Transverse colon (tissue), 4 donors: ENCODE measurements at places on chromosomes 13 and 19. TPM values are rescaled to one million over a fixed set of nuclear protein-coding genes. Genes with fewer than 3 reads are reported as not detected.

DNA sequence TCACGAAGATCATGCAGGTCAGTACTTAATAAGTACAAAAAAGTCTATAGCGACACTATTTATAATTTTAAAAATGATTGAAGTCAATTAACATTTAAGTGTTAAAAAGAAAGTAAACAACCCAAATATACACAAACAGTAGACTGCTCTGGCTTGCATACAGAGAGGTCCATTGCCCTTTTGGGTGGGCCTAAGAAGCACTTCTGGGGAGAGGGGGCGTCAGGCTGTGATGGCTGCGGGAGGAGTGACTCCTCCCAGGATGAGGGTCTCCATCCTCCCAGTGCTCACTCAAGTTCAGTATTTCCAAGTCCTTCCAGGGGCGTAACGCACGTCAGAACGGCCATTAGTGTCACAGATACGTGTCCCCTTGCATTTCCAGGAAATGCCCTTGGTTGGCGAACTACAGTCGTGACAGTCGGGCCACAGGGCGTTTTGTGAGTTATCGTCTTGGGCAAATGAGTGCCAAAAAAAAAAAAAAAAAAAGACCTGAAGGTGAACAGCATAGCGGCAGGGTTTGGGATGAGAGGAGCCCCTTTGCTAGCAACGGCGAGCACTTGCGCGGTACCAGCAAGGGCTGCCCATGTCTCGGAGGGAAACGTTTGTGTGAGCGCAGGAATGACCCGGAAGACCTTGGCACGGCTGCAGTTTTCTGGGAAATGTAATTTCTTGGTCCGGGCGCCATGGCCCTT is at the start of gene SCGB2B2:
TSS of gene SCGB2B2 (minus strand) at position 463 of the 689 bp plus-strand sequence. CDS start 82,596 bp downstream, outside the sequence.
- peak within 1 kb of the TSS; percentile 97 for H3K27ac ChIP-seq
- peak within 1 kb of the TSS; percentile 63 for H3K4me3 ChIP-seq

Gene STOML3
- total RNA-seq = not detected

DNA sequence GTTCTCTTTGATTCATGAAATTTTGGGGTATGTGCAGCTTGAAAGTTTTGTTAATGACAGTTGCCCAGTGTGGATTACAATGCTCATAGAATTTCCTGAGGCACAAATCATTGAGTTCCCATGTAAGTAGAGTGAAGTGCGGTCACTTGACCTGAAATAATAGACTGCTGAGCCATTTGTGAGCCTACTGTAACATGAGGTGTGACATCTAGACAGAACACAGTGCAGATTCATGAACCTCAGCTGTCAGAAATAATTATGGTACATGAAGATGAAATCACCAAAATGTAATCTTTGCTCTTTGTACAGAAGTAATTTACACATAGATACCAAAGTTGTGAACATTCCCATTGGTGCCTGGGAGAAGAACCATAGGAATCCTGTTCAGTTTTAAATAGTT is 84.6 kb downstream of the DHRS12 start:
- H3K4me1 ChIP-seq = no peaks in the 10 kb centered on the region
- no peaks in the 10 kb centered on the region for H3K36me3 ChIP-seq
- no peak overlapping the region for H3K4me3 ChIP-seq
- H3K27ac ChIP-seq = no peak overlapping the region
- DNase-seq = no peak

DNA sequence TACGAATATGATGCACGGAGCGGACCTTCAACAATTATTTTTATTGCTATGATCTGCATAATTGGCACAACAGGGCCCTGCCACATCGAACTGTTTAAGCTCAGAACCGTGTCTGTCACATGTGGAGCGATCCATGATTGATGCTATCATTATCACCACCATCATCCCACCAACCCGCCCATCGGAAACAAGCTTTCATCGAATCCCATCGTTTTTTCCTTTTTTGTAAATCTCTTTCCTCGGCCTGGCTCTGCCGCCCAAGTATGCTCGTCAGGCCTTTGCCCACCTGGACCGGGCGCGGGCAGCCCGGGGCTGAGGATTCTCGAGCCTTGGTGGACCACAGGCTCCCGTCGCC is 533 bp upstream of the DCAF15 start:
- H3K4me1 ChIP-seq = peaks cover 11% of the 10 kb centered on the region
- H3K27me3 ChIP-seq = no peaks in the 10 kb centered on the region
- H3K4me3 ChIP-seq = no peak overlapping the region
- no peak for DNase-seq
- peak overlapping the region; percentile 27 for H3K27ac ChIP-seq

DNA sequence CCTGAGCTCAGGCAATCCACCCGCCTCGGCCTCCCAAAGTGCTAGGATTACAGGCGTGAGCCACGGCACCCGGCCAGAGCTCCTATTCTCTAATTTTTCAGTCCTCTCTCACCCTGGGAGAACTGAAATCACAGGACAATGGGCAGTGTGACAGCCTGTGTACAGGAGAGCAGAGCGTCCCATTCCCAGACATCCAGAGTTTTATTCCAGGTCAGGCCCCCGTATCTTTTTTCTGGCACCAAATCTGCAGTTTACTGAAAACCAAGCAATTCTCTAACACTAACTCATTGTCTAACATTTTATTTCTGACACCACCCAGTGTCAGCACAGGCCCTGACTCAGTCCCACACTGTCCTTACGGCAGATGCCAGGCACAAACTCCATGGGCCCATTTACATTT is 6.7 kb downstream of the ZNF708 start:
- H3K4me3 ChIP-seq = no peak overlapping the region
- no peaks in the 10 kb centered on the region for H3K27me3 ChIP-seq
- DNase-seq = no peak
- no peaks in the 10 kb centered on the region for H3K36me3 ChIP-seq
- peaks cover 3% of the 10 kb centered on the region for H3K4me1 ChIP-seq
- H3K27ac ChIP-seq = no peak overlapping the region

DNA sequence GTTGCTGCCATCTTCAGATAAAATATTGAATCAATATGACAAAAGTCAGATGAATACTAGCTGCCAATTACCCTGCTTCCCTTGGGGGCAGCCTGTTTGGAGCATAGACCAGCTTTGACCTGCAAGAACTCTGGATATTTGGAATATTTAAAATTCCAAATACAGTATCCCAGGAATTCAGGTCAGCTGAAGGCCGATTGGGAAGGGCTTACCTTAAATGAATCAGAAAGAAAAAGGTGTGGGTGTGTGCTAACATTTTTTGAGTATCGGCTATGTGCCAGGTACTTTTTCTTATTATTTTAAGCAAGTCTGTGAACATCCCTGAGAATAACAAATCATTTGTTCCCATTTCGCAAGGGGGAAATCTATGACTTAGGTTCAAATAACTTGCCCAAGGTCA is 1.8 kb upstream of the RUBCNL start:
- H3K36me3 ChIP-seq = no peaks in the 10 kb centered on the region
- H3K27ac ChIP-seq = peak overlapping the region; percentile 83
- peaks cover 56% of the 10 kb centered on the region for H3K4me1 ChIP-seq
- no peak overlapping the region for H3K4me3 ChIP-seq

DNA sequence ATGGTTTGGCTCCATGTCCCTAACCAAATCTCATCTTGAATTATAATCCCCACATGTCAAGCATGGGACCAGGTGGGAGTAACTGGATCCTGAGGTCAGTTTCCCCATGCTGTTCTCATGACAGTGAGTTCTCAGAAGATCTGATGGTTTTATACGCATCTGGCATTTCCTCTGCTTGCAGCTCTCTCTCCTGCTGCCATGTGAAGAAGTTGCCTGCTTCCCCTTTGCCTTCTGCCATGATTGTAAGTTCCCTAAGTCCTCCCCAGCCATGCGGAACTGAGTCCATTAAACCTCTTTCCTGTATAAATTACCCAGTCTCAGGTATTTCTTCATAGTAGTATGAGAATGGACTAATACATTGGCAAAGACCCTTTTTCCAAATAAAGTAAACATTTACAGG is 96.8 kb downstream of the TSHZ3 start:
- H3K27me3 ChIP-seq = no peaks in the 10 kb centered on the region
- H3K4me3 ChIP-seq = no peak overlapping the region
- no peak for DNase-seq
- H3K4me1 ChIP-seq = no peaks in the 10 kb centered on the region

GRCh38 chr13:97856304-97856675 is 97.2 kb upstream of the IPO5 start:
- no peak overlapping the region for H3K4me3 ChIP-seq
- no peak overlapping the region for H3K27ac ChIP-seq
- no peaks in the 10 kb centered on the region for H3K27me3 ChIP-seq
- DNase-seq = no peak
- H3K4me1 ChIP-seq = peaks cover 5% of the 10 kb centered on the region

Gene KLK12
- not detected for total RNA-seq

DNA sequence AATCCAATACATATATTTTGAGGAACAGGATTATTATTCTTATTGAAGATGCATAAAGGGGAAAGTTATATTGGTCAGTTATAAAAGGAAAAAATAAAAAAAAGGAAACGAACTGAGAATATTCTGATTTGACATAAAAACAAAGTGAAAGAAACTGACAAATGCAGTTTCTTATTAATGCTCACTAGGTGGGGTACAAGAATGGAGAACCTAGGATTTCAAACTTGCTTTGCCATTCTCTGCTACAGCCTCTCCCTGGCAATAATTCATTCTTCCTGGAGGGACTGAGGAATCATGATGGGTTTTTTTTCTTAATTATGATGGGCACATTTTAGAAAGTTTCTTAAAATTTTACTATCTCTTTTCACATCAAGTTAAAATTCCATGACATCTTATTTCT is 154.9 kb downstream of the PCDH9 start:
- no peak for DNase-seq
- no peak overlapping the region for H3K27ac ChIP-seq
- H3K4me1 ChIP-seq = no peaks in the 10 kb centered on the region
- H3K36me3 ChIP-seq = no peaks in the 10 kb centered on the region

Gene SYNGR4
- total RNA-seq = not detected

Gene MAMSTR
- not detected for total RNA-seq

DNA sequence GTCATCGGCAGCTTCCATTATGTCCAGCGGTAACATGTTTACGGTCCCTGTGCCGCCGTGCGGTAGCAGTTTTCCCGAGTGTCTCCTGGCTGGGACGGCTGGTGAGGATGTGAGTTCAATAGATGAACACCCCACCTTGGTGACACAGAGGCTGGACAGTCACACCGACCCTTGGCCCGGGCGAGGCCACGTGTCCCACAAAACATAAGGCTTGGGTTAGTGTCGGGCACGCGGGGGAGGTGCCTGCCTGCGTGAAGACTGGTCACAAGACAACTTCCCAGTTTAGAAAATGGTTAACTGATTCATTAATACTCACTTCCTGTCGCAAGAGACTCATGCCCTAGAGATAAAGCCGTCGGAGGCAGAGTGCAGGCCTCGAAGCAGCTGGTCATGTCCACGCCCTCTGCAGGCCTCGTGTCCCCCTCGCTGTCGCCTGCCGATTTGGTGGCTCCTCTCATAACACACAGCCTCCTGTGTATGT is 17.2 kb downstream of the RASA3 start:
- no peaks in the 10 kb centered on the region for H3K36me3 ChIP-seq
- peak overlapping the region; percentile 47 for H3K27ac ChIP-seq
- H3K4me3 ChIP-seq = no peak overlapping the region
- no peaks in the 10 kb centered on the region for H3K27me3 ChIP-seq

DNA sequence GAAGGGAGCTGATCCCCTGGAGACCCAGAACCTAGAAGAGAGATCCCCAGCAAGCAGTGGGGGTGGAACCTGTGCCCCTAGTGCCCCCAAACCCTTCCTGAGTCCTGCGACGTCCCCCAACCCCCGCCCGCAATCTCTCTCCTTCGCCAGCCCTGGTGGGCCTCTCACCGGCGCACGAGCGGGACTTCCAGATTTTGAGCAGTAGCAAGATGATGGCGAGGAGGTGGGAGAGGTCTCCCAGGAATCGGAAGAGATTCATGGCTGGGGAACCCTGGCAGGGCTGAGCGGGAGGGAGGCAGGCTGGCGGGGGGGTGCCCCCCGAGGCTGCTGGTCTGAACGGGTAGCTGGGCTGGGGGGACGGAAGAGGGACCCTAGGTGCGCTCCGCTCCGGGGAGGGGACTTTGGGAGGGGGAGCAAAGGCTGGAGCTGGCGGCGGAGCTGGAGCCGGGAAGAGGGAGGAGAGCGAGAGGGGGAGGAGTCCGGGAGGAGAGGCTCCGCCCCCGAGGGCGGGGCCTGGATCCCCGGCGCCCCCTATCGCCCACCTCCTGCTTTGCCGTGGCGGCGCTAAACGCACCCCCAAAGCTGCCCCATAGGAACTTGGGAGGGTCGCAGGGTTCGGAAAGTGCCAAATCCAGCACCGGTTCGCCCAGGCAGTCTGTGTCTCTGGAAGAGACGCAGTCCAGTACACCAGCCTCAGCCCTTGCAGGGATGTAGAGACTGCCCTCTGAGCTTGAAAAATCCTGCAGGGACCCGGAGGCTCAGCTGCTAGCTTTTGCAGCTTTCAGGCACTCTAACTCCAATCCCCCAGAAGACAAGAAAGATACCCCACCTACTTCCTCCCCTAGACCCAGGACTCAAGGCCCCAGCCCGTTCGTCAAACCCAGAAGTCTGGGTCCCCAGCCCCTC is at the start of gene KDELR1:
TSS of gene KDELR1 (minus strand) at position 452 of the 906 bp plus-strand sequence. CDS start at position 259, 193 bp downstream.
- peak within 1 kb of the TSS; percentile 88 for H3K27ac ChIP-seq
- peaks cover 36% of the 10 kb centered on the region for H3K4me1 ChIP-seq
- peaks cover 21% of the 10 kb centered on the region for H3K36me3 ChIP-seq
- peak within 1 kb of the TSS; percentile 63 for H3K4me3 ChIP-seq

DNA sequence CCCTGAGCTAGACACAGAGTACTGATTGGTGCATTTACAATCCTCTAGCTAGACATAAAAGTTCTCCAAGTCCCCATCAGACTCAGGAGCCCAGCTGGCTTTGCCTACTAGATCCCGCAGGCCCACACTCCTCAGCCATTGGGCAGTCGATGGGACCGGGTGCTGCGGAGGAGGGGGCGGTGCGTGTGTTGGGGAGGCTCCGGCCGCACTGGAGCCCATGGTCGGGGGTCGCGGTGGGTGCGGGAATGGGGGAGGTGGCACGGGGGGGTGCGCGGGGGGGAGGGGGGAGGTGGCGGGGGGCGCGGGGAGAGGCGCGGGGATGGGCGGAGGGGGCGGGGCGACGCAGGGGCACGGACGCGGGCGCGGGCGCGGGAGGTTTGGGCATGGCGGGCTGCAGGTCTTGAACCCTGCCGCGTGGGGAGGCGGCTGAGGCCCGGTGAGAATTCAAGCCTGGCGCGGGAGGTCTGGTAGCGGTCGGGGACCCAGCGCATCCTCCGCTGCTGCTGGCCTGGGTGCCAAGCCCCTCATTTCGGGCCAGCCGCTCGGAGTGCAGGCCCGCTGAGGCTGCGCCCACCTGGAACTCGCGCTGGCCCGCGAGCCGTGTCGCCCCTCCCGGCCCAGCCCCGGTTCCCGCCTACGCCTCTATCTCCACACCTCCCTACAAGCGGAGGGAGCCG is 674.1 kb downstream of the SLITRK5 start:
- DNase-seq = no peak
- H3K4me3 ChIP-seq = no peak overlapping the region
- no peak overlapping the region for H3K27ac ChIP-seq
- H3K27me3 ChIP-seq = no peaks in the 10 kb centered on the region
- H3K36me3 ChIP-seq = no peaks in the 10 kb centered on the region
- H3K4me1 ChIP-seq = no peaks in the 10 kb centered on the region

Gene COL4A1
- total RNA-seq = 138 TPM

GRCh38 chr13:62910541-62911060 is 1495.0 kb upstream of the PCDH20 start:
- DNase-seq = no peak
- H3K4me3 ChIP-seq = no peak overlapping the region
- no peak overlapping the region for H3K27ac ChIP-seq
- no peaks in the 10 kb centered on the region for H3K27me3 ChIP-seq
- H3K36me3 ChIP-seq = no peaks in the 10 kb centered on the region

- no peaks in the 10 kb centered on the region for H3K4me1 ChIP-seq
- no peaks in the 10 kb centered on the region for H3K36me3 ChIP-seq
- no peak overlapping the region for H3K4me3 ChIP-seq
- no peak for DNase-seq
- no peak overlapping the region for H3K27ac ChIP-seq
Observed at GRCh38 chr13:100887729-100888151, 213.1 kb upstream of the TMTC4 start.
